ENCODE measurements at places on chromosomes 6 and 20. TPM values are rescaled to one million over a fixed set of nuclear protein-coding genes. Genes with fewer than 3 reads are reported as not detected.

The ACSS1 gene
- total RNA-seq = 38.5 TPM

The DYNLT2 gene
- 5.7 TPM for total RNA-seq

DNA sequence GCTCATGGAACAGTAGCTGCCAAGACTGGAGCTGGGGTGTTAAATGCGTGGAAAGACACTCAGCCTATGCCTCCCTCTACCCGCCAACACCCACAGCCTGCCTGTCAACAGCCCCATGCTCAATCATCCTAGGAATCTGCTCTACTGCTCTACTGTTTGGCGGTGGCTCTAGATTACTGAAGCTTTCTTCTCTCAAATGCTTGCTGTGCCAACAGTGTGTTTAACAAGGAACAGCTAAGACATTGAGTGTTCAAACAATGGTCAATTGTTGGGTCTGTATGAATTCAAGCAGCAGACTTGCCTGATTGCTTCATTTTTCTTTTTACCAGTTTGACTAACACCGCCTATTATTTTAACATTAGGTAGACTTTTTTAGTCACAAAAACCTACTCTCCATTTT is 258.6 kb downstream of the SOD2 start:
- DNase-seq = no peak

DNA sequence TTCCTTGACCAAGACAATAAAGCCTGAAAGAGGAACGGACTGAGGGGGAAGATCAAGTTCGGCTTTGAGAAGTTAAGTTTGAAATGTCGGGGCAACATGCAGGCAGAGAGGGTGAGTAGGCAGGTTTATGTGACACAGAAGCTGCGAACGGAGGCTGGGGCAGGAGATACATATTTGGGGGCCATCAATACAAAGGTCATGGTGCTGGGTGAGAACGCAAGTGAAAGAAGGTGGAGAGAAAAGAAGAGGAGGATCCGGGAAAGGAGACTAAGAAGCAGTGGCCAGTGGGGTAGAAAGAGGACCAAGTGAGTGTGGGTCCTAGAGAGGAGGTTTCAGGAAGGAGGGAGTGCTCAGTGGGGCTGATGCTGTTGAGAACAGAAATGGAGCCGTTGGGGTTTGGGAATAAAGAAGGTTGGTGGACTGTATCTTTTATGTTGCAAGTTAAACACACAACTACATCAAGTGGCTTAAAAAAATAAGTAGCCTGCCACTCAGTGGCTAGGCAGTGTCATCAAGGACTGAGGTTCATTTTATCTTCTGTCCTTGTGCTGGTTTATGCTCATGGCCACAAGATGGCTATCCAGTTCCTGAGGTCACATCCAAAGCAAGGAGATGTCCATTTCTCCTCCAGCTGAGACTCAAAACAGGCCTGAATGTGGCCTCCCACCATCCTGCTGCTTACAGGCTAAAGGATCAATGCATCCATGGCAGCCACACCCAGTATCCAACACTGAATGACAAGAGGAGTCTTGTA is 1.7 kb upstream of the BLCAP start:
- DNase-seq = no peak

GRCh38 chr6:56025795-56026194 is 150.4 kb upstream of the BMP5 start:
- no peak for DNase-seq

The MAPK13 gene
- total RNA-seq = 10.5 TPM

DNA sequence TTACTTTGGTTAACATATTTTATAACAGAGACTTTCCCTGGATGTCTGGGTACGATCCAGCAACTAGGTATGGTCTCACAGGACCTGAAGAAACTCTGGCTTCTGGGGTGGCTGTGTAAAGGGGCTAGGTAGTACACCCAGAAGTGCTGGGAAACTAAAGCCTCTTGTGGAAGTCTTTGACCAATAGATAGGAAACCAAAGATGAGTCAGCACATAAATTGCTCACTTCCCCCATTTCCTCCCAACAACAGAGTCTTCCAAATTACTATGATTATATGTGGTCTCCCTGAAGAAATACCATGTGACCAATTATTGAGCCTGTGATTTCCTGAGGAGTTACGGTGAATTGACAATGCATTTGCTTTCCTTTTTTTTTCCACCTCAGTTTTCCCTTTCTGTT is 26.8 kb upstream of the TBX18 start:
- DNase-seq = no peak

The SLC32A1 gene
- total RNA-seq = not detected

The LINC00237 gene
- not detected for total RNA-seq

DNA sequence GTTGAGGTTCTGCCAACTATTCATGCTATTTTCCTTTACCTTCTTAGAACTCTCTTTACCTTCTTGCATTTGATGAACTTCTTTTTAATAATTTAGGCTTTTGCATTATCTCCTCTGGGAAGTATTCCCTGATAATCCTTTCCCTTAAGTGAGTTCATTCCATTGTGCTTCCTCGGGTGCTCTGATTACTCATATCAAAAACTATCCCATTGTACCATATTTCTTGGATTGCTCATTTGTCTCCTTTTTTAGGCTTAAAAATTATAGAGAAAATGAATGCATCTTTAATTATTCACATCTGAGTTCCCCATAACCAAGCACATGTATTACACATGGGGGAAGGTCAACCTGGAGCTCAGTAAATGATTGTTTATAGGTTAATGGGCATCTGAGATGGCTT is 2.5 kb downstream of the CALHM4 start:
- no peak for DNase-seq

The PARD6B gene
- total RNA-seq = 2.4 TPM

- no peak for DNase-seq
Measured at GRCh38 chr20:53872561-53873229, 197.7 kb downstream of the BCAS1 start.

The FOXA2 gene
- not detected for total RNA-seq

GRCh38 chr6:30749554-30750378 is 5.4 kb upstream of the IER3 start:
- DNase-seq = no peak

- no peak for DNase-seq
Measured at GRCh38 chr20:38159957-38160756, 4.9 kb downstream of the TGM2 start.

DNA sequence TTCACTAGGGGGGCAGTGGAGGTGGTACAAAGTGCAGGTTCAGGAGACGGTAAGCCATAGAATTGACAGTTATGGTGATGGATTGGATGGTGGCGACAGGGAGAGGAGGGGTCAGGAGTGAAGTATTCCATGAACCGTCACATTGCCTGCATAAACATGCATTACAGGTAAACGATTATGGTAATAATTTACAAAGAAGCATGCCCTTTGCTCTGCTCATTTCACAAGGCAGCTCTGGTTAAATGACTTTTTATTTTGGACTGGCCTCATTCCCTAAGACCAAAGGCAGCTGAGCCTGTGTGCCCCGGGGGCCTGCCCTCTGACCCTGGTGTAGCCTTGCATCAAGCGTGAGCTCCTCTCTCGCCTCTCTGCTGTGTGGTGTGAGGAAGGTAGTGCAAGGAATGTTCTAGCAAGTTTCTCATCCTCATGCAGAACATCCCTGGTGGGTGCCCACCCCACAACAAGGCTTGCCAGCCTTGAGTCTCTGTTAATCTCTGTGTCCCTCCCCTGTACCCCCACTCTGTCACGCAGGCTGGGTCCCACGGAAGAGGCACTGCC is 59.0 kb downstream of the PPP1R14C start:
- DNase-seq = no peak

- peak; percentile 60 for DNase-seq
Measured at GRCh38 chr6:33633462-33634158, 12.5 kb downstream of the ITPR3 start.

- DNase-seq = no peak
Measured at GRCh38 chr6:42762426-42762859, 16.5 kb upstream of the TBCC start.

Measured in tibial nerve (tissue), 4 donors.